ENCODE measurements at places on chromosomes 11 and 22.
A peak's percentile ranks its signal among the peaks of the same experiment; 100 is the strongest.

DNA sequence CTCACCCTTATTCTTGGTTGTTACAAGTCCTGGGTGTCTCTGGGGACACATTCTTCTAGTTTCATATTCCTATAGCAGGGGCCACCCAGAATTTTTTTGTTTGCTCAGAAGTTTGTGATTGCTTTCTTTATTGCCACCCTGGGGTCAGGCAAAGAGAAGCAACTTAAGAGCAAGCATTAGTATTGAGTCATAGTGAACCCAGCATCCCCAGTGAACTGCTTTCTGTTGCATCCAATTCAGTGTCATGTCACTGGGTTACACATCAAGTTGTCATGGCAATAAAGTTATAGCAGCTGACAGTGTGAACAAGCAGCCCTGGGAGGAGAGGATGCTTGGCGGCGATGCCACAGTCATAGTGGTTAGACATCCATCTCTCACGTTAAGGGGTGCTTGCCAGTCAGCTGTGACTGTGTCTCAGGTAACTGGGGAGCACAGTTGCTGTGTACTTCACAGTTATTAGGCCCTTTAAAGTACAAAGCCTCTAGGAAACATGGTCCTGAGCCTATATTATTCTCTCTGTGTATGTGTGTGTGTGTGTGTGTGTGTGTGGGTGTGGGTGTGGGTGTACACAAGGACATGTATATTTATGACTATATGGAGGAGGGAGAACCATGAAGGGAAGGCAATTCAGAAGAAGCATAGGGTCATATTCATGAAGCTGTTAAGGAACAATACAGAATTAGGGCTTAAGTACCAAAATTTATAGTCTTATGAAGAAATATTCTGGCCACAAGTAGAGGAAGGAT lies 52.5 kb downstream of the TRIM44 start:
- peak; percentile 49 for DNase-seq

DNA sequence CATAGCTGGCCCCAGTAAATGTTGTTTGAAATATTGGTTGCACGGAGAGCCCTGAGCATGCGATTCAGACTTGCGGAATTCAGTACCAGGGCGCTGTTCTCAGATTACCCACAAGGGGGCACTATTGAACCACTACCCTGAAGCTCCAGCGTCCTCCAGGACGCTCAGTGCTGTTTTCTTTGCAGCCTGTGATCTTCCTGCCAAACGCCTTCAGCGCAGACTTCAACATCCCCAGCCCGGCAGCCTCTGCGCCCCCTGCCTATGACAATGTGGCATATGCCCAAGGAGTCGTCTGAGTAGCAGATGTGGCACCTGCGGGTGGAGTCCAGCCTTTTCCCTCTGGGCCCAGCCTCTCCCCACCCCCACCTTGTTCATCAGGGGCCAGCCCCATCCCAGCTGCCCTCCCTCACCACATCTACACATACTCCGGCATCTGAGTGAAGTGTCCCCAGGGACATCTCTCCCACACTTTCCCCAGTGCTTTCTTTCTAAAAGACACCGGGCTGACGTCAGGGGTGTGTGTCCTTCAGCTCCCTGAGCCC lies 9.6 kb upstream of the MS4A10 start:
- peak; percentile 89 for DNase-seq

DNA sequence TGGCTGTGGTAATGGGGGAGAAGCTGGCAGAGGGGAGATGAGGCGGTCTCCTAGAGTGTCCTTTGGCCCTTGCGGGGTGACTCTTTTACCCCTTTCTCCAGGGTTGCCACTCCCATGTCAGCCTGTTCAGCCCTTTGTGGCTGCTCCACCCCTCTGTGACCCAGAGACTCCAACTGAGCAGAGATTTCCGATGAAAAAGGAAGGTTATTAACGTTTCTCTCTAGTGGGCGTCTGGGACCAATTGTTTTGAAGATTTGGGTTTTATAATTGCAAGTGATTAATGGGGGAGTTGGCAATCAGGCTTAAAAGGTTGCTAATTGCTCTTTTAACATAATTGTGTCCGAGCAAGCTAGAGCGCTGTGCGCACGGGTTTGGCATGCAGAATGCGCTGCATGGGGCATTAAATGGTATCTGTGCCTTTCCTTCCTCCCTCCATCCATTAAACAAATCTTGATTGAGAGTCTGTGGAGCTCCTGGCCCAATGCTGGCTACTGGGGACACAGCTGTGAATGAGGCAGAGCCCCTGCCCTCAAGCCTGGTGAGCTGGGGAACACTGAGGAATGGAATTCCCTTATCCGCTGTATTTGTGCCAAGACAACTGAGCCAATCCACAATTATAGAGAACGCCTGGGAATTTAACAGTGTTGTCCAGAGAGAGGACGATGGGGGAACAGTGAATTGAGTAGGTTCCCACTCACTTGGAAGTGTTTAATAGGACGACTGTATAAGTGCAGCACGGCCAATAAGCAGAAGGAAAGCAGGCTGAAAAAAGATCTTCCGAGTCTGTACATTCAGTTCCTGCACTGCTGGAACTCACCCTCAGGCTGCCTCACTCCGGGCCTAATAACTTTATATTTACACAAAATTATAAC lies 295.9 kb downstream of the MIAT start:
- no peak for DNase-seq

GRCh38 chr11:128835741-128836430 lies 31.2 kb downstream of the KCNJ1 start:
- DNase-seq = no peak

DNA sequence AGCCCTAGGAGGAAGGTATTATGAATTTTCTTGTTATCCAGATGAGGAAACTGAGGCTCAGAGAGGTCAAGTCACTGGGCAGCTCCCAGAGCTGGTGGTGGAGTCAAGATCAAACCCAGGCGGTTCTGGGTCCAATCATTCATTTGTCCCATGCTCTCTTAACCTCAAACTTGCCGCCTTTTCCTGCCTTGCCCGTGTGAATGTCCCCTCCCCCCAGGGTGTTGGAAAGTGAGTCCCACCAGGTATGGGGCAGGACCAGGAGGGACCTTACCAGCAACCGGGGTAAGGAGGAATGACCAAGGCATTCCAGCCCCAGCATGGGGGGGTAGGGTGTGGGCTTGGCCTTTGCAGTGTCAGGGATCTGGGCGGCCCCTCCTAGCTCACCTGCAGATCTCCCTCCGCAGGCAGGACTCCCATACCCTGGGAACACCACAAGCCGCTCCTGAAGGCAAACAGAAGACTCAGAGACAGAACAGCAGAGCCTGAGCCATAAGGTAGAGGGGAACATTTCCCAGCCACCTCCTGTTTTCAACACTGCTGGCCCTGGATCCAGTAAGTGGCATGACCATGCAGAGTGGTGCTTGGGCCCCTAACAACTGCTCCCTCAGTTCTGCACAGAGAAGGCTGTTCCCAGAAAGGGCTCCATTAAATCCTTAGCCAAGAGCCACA lies 41.2 kb upstream of the SYT7 start:
- DNase-seq = no peak

GRCh38 chr11:60265373-60266214 lies 14.9 kb upstream of the MS4A4A start:
- peak; percentile 9 for DNase-seq

GRCh38 chr11:110373051-110373702 lies 56.6 kb upstream of the FDX1 start:
- no peak for DNase-seq

- no peak for DNase-seq
These were observed 77.9 kb downstream of the KCNQ1OT1 start for GRCh38 chr11:2621894-2622293.

DNA sequence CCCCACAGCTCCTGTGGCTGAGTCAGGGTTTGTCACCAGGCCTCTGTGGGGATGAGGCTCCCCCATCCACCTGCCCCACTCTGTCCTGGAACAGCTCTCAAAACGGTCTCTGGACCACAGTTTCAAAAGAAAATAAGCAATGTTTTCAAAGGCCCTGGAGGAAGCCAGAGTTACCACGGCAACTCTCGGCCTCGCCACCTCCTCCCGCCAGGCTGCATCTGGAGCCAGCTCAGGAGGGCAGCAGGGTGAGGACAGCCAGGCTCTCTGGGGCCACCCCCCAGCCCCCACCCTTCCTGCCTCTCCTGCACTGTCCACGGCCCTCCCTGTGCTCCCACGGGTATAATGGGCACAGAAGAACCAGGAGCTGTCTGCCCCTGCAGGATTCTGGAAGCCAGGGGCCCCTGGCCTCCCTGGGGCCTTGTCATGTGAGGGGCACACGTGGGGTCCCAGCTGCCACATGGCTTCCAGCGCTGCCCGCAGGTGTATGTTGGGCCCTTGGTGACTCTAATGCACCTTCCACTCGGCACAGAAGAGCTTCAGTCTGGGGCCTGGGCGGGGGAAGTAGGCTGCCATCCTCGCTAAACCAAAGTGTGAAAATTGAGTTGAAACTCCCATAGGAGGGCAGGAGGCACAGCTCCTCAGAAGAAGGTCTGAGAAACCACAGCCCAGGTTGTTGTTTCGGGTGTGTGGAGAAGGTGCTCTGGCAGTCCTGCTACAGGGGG lies 10.3 kb downstream of the CD81 start:
- no peak for DNase-seq

- DNase-seq = no peak
These were observed 85.2 kb downstream of the CCDC81 start for GRCh38 chr11:86459682-86460460.

DNA sequence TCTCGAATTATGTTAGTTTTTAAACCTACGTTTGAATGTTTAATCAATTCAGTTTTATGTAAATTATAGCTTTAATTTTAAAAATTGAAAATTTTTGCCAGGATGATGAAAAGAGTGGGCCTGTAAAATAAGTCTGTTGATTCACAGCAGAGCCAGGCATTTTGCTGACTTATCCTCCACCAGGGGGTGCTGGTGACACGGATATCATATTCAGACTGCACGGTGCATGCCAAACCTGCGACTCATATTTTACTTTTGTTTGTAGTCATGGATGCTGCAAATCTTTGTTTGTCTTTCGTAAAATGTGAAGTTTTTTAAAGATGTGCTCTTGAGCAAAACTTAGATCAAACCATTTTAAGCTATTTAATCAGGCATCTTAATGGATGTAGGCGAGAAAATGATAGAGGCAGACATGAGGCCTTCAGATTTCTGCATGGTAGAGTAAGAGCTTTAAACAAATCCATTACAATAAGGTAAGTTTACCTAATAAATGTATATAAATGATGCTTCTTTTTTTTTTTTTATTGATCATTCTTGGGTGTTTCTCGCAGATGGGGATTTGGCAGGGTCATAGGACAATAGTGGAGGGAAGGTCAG lies 3.6 kb upstream of the OR8B3 start:
- peak; percentile 65 for DNase-seq

GRCh38 chr11:78759071-78759470 lies 184.4 kb upstream of the NARS2 start:
- DNase-seq = no peak

Measured in stimulated activated effector memory CD8-positive, alpha-beta T cell treated with anti-CD3 and anti-CD28 coated beads, Interleukin-12 subunit alpha, Interleukin-12 subunit beta, amount 100 ng/mL, for 72 hours (primary cell).